Left colon (tissue), 2 donors: ENCODE measurements at places on chromosomes 3 and 15.

DNA sequence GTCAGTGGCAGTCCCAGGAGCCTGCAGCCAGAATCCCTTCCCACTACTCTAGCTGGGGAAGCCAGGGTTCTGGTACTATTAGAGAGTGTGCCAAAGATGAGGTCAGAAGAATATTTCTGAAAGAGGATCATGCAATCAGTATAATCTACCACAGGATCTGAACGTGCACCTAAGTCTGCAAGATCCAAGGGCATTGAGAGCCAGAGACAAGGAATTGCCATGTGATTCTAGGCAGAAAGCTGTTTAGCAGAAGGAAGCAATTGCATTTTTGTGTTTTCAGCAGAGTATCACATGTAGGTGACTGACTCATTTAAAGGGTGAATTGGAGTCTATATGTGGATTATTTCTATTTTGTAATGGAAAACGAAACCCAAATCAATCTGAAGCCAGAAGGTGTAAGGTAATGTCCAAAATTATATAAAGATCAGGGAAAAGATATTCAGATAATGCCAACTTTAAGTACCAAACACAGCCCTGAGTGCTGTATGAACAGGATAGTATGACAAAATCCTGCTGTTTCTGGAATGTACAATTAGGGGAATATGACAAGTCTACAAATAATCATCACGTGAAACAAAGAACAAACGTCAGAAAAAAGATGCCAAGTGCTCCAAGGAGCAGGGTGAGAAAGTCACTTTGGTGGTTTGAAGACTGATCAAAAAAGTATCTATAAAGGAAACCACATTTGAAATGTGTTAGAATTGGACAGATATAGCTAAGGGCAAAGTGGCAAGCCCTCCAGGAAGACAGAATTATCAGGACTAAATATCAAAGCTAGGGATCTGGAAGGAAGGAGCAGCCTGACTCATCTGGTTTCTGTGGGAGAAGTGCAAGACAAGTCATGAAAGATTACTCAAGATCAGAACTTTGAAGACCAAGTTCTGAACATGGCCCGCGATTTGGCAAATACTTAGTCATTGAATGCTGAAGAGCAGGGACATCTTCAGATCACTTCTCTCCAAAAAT is 1036.6 kb downstream of the NTRK3 start:
- no peak for DNase-seq

GRCh38 chr3:81530180-81530939 is 231.1 kb downstream of the GBE1 start:
- DNase-seq, result no peak

GRCh38 chr3:39501968-39502837 is 34.7 kb downstream of the MOBP start:
- peak; percentile 55 for DNase-seq

DNA sequence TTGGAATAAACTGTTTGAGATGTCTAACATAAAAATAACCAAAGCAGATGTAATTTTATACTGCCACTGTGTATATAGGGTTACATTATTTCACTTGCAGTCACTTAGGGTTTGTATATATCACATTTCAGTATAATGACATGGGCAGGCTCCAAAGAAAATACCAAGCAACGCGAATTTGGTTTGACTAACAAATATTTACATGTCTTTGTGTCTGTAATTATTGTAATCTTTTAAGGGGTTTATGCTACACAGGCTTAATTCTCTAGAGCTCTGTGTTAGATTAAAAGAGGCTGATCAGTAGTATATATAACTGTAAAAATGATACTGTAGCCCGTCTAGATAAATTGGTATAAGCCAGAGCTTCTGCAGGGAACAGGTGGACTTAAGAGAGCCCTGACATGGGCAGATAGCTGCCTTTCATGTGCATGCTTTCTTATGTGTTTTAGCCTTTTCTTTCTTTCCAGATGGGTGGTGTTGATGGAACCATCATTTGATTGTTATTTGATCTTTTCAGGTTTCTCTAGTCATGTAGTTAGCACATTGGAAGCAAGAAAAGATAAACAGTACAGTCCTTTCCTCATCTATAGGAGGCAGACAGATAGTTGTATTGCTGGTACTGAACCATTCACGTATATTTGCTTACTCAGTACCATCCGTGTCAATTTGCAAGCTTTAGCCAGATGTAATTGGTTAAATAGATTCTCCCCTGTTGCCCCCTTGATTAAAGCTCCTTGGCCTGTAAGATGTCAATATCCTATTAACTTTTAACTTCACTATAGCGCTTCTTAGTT is 86.1 kb downstream of the GALK2 start:
- no peak for DNase-seq

DNA sequence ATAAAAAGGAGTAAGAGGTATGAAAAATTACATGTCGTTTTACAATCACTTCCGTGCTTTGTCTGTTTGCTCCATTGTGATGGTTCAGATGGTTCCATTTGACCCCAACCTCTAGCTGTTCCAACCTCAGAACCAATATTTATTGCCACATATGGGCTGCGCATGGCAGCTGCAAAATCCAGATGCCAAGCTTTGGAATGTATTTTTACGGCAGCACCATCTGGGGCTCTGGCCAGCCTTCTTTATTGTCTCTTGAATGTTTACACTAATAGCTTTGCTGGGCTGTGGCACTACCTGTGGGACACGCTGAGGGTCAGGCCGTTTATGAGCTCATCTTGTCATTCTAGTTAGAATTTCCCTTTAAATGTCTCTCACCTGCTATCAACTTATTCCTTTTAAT is 219.8 kb downstream of the ROBO2 start:
- peak; percentile 34 for DNase-seq

- no peak for DNase-seq
These were observed 579.5 kb downstream of the EPHB1 start for GRCh38 chr3:135374571-135374970.

DNA sequence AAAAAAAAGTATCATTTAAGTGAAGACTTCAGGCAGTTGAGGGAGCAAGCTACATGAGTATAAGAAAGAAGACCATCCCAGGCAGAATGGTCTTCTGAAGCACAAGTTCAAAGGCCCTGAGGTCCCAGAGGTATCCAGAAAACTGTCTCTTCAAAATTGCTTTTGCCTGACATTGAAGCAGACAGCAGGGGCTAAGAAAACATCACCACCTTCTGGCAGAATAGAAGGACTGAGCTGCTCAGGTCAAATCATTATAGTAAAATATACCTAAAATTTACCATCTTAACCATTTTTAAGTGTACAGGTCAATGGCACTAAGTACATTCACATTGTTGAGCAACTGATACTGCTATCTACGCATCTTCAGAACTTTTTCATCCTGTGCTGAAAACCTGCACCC is 16.4 kb downstream of the GPR160 start:
- DNase-seq, result no peak

GRCh38 chr15:39411102-39411989 is 169.5 kb upstream of the THBS1 start:
- DNase-seq, result no peak

DNA sequence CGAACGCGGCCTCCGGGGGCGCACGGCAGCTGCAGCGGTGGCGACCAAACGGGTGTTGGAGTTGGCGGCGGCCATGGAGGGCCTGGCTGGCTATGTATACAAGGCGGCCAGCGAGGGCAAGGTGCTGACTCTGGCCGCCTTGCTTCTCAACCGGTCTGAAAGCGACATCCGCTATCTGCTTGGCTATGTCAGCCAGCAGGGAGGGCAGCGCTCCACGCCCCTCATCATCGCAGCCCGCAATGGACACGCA is 725 bp downstream of the FEM1B start:
- peak; percentile 77 for DNase-seq

DNA sequence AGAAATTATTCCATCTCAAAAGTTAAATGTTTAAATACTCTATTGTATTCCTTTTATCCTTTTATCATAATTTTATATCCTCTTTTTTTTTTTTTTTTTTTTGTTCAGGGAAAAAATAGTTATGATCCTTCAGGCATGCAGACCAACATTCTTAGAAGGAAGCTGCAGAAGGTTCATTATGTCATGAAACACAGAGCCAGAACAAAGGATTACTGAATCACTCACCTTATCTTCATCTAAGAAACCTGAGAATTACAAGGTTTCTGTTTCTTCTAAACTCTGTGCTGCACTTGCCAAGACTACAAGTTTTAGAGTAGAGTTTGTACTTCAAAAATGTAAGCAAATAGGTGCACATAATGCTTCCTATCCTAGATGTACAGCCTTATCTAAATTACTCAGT is 3.3 kb downstream of the PLCH1 start:
- DNase-seq, result no peak

DNA sequence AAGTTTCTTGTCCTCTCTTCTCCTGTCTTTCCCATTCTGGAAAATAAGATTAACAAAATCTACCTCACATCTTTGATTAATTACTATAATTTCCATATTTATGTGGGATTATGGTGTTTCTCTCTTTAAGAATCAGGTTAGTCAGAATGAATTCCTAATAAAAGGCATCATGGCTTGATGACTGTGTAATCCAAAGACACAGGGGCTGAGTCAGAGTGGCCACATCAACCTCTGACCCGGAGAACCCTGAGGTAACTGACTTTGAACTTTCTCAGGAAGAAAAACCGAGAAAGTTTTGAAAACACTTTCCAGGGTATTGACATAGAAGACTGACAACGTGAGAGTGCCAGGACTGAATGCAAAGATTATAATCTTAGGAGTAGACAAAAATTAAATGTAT is 170.3 kb upstream of the MCTP2 start:
- DNase-seq, result no peak

DNA sequence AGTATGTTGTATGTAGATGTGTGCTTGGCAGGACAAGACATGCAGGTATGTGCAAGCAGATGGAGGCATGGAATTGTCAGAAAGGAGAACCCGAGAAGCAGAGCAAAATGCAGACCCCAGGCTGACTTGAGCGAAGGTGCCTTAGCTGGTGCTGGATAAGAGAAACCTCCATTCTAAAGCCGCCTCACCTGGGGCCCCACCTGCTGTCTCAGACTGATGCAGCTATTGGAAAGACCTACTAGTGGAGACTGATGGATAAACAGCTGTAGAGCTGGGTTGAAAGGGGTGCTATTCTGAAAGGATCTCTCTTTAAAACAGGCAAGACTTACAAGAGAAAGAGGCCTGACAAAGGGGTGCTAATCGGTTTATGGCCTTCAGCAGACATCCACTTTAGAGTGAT is 86.2 kb downstream of the EPHB1 start:
- DNase-seq, result no peak

GRCh38 chr15:58469432-58470353 is 37.9 kb downstream of the LIPC start:
- DNase-seq, result no peak

GRCh38 chr3:176807938-176808337 is 389.3 kb downstream of the TBL1XR1 start:
- no peak for DNase-seq

GRCh38 chr15:90957031-90957790 is 2.5 kb downstream of the RCCD1 start:
- DNase-seq, result peak; percentile 38

- no peak for DNase-seq
These were observed 168.1 kb downstream of the XXYLT1 start for GRCh38 chr3:195102609-195103467.
